B cell (primary cell): ENCODE measurements at places on chromosomes 7 and 10. TPM values are rescaled to one million over a fixed set of nuclear protein-coding genes. Genes with fewer than 3 reads are reported as not detected.

The CYP26A1 gene
- total RNA-seq: 0.29 TPM in 1 of 2 replicates, not detected in the other

The MTERF1 gene
- 33.7 and 34.4 TPM in 2 replicates for total RNA-seq

The C1QL3 gene
- not detected in 2 replicates for total RNA-seq

The PLAC9 gene
- not detected in 2 replicates for total RNA-seq

- DNase-seq: no peak
Measured at GRCh38 chr10:88892222-88892967, 12.3 kb downstream of the STAMBPL1 start.

DNA sequence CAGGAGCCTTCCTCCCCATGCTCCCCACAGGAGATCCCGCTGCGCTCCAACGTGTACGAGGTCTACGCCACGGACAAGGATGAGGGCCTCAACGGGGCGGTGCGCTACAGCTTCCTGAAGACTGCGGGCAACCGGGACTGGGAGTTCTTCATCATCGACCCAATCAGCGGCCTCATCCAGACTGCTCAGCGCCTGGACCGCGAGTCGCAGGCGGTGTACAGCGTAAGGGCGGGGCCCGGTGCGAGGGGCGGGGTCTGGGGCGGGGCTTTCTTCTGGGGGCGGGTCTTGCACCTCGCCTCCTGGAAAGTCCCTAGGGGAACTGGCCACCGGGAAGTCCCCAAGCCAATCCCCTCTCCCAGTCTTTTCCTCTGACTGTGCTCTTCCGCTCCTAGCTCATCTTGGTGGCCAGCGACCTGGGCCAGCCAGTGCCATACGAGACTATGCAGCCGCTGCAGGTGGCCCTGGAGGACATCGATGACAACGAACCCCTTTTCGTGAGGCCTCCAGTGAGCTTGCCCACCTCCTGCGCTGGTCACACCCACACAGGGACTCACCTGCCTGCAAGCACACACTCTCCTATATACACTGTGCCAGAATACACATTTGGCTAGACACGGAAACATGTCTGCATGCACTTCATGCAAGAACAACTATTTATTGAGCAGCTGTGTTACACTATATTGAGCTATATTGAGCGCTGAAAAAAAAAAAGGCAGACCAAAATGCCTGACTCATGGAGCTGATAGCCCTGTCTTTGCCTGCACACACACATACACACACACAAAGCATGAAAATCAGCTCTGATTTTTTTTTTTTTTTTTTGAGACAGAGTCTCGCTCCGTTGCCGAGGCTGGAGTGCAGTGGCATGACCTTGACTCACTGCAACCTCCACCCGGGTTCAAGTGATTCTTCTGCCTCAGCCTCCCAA lies 32.7 kb upstream of the VSIR start:
- no peak for DNase-seq

GRCh38 chr7:148589640-148590039 lies 926 bp upstream of the C7orf33 start:
- no peak for DNase-seq

GRCh38 chr10:43698156-43698555 lies 49.5 kb upstream of the ZNF32 start:
- no peak for DNase-seq

DNA sequence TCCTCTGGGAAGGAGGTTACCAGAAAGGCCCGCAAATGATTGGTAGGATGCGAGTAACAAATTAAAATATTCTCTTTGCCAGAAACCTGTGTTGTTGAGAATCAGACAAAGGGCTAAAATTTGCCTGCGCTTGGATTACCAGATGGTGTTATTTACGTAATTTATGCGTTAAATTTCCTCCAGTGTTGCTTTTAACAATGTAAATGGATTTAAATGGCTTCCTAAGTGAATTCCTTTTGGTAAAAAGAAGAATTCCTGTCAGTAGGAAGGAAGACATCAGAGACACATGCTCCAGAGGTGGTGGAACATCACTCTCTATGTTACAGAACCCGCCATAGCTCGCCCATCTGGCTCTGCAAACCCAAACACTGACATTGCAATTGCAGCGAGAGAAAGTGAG lies 520.6 kb downstream of the GALNT17 start:
- no peak for DNase-seq

GRCh38 chr10:122646511-122647382 lies 52.9 kb downstream of the C10orf120 start:
- DNase-seq: no peak

- no peak for DNase-seq
Measured at GRCh38 chr10:93085272-93085859, 11.7 kb downstream of the CYP26A1 start.

DNA sequence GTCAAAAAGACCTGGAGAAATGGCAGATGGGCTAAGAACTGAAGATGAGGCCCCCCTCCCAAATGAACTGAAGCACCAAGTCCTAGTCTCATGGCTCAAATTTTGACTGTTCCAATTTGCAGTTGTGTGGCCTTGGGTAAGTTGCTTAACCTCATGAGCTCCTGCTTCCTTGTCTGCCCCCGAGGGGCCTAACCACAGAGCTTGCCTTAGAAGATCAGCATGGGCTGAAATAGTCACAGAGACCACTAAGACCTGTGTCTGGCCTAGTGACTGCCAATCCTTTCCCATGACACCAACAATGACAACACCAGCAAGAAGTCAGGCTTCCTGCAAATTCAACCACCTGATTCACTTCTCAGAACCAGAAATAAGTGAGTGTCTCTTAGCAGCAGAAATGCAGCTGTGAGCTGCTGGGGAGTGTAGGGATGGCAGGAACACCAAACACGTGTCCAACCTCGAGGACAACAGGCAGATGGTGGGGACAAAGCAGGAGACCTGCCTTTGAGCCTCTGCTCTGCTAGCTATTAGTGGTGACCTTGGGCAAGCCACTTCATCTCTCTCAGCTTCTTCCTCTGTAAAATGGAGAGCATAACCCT lies 23.7 kb downstream of the CRHR2 start:
- DNase-seq: no peak

GRCh38 chr7:27295236-27295635 lies 52.6 kb downstream of the EVX1 start:
- no peak for DNase-seq
